ENCODE measurements at places on chromosomes 5 and 9.

DNA sequence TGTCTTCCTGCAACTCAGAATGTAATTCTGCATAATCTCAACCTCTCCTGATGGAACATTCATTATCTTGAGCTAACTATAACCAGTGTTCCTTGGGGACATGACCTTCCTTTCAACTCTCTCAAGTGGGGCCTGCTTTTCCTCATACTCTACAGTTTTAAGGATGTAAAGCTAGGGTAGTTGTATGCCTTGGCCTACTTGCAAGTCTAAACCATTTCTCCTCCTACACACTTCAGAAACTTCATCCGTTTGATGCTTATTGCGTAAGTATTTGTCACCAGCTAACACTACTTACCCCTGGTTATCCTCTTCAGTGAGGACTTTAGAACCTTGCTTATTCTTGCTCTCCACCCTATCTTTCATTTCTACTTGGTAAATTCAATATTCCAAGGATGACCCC is 548.9 kb downstream of the HINT1 start:
- no peak for DNase-seq

- DNase-seq: no peak
Observed at GRCh38 chr9:72858089-72858912, 94.6 kb downstream of the ALDH1A1 start.

DNA sequence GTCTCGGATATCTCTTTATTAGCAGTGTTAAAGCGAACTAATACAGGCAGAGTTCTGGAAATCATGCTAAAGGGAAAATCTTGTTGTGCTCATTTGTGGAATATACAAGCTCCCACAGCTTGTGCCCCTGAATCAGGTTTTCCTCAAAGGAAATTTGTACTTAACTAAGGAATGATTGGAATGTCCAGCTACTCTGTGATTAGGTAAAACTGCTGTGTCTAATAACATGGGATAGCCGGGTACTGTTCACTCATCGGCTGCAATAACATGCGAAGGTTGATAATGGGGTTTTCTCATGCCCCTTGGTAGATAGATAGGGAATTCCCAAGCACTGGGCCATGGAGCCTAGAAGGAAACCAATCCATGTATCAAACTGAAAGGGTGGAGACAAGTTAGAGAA is 306.7 kb downstream of the NR2F1-AS1 start:
- peak; percentile 23 for DNase-seq

DNA sequence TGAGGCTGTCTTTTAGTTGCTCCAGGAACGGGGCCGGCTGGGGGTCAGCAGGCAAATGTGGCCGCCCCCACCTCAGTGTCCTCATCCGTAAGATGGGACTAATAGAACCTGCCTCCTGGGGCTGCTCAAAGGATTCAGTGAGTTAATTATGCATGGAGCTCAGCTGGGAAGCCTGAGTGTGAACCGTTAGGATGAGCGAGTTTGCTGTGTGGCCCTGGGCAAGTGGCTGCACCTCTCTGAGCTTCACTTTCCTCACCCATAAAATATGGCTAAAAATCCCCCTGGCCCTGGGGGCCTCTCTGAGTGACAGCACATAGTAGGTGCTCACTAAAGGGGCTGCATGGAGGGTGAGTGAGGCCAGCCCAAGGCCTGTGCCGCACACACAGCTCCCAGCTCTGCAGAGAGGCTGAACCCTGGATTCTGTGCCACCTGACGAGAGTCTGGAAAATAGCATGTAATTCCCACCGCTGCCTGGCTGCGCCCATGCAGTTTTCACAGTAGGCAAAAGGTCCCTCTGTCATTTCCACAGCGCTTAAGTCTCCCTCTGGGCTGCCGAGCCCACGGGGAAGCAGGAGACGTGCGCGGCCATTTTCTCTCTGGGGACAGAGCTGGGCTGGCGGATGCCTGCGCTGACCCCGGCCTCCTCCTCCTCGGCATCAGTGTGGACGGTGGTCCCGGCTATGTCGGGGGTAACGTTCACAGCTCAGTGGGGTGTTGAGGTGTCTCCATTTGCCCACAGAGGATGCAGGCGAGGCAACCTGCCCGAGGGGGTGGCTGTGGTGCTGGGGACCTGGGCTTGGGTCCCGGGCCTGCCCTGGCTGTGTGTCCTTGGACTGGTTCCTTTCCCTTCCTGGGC is 18.2 kb downstream of the ASS1 start:
- no peak for DNase-seq

- no peak for DNase-seq
Observed at GRCh38 chr5:179599973-179600372, 23.5 kb downstream of the HNRNPH1 start.

DNA sequence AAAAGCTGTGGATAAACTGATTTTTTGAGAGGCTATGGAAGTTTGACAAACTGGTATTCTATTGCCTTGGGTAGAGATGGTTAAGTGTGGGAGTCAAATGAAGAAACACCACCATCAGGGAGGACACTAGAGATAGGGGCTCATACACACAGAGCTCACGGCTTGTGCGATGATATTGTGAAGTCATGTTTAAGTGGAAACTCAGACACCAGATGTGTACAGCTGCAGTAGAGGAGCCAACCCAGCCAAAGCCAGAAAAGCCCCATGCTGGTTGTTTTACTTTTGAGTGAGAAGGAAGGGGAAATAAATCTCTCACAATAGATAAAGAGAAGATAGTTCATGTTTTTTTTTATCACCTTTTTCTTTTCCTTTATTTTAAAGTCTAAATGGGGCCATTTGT is 377.7 kb downstream of the DMRT2 start:
- DNase-seq: no peak

GRCh38 chr5:76402886-76403765 is at the start of gene IQGAP2:
TSS of gene IQGAP2 (plus strand) at chr5:76403285. CDS start at chr5:76403546, 261 bp downstream.
- peak; percentile 47 for DNase-seq

GRCh38 chr9:133901184-133901835 is 90.8 kb downstream of the VAV2 start:
- DNase-seq: no peak

DNA sequence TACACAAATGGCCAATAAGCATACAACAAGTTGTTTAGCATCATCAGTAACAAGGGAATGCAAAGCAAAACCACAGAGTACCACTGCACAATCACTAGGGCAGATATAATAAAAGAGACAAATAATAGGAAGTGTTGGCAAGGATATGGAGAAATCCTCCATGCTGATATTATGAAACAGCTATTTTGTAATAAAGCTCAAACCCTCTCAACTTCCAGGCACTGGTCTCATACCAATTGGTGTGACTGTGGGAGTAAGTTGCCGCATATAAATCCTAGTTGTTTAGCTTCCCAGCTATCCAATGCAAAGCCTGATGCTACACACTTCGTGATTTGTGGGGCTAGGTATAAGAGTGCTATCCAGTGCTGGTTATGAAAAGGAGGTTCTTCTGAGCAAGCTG is 88.6 kb downstream of the SMIM23 start:
- no peak for DNase-seq

DNA sequence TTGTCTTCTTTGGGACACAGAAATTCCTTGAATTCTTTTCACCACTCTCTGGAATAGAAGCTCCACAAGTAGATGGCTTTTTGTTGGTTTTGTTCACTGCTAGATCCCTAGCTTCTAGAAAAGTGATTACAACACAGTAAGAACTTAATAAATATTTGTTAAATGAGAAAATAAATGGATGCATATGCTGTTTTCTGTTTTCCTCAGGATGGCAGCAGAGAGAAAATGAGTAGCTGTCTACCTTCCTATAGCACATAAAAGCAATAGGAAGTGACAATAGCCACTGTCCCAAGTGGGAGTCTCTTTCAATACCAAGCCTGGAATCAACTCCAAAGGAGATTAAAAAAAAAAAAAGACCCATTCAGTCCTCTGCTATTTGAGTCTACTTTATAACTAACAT is 100.6 kb upstream of the NREP start:
- DNase-seq: no peak

DNA sequence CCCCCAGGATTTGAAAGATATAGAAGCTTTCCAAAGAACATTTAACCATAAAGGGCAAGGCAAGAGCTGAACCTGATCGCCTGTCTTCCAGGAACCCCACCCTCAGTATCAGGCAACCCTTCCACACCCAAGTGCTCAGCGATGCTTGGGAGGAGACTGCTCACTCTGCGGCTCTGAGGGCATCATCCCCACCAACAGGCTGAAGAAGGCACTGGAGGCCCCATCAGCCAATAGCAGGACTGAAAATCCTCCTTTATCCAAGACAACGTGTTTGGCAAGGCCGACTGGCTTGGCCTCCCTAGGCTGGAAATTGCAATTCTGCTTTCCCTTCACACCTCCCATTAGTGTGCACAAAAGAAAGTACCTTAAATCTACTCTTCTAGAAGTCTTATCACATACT is 1.4 kb upstream of the PPP2CA start:
- no peak for DNase-seq

GRCh38 chr5:101390151-101390908 is 487.2 kb upstream of the ST8SIA4 start:
- peak; percentile 54 for DNase-seq

DNA sequence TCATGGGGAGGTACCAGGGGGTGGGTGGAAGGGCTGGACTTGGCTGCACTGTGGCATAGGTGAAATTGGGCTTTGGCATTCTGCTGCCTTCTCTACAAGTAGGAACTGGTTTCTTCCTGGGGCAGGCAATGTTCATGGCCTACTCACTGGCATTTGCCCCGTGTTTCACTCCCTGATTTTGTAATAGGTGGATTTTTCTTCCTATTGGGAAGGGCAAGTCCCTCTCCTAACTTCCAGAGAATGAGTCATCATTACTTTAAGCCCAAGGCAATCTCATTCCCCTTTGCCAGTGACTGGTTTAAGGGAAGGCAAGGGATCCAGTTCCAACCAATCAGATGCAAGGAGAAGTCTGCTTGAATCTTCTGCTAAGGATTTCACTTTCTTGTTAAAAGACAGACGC is 67.9 kb upstream of the ANKRD55 start:
- peak; percentile 56 for DNase-seq

DNA sequence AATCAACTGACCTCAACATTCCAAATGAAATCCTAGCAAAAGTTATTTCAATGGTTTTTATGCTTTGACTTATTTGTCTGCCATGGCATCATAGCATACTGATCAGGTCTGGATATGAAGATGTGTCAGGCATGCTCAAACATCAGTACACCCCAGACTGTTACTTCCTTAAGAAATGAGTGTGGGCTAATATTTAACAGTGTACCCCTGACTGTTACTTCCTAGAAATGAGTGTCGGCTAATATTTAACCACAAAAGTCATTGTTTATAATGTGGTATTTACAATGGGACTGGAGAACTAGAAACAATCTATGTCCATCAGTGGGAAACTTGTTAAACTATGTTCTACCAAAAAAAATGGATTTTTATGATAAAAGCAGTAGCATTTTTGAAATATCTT is 38.1 kb upstream of the HNRNPA0 start:
- no peak for DNase-seq

DNA sequence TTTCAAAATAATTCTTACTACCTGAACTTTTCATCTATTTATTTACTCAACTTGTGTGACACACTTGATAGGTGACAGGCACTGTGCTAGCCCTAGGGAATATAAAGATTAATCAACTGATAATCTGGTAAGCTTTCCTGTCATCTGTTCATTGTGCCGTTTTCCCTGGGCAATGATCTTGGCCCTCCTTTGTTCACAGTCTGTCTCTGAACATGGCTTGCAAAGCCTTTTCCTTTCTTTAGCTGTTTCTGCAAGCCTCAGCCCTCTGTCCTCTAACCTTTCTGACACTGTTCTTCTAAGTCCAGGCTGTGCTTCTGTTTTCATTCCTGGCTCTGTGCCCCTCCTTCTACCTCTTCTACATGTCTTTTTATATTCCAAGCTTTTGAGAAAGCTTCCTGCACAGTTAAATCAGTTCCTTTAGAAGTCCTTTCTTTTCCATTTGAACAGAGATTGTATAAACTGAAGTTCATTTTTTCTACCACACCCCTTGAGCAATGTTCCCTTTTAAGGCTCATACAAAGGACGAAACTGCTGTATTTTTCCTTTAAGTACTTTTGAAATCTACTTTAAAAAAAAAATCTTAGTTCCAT is 803.0 kb upstream of the ZNF608 start:
- no peak for DNase-seq

DNA sequence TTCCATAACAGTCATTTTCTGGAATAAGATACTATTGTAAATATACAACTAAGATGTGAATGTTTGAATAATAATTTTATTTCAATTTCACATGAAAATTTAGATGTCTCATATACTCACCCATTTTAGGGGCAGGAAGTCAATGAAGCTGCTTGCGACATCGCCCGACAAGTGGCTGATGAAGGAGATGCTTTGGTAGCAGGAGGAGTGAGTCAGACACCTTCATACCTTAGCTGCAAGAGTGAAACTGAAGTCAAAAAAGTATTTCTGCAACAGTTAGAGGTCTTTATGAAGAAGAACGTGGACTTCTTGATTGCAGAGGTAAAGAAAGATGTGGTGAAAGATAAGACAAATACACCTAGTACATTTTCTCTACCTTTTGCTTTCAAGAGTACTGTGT is 8.6 kb downstream of the BHMT start:
- DNase-seq: peak; percentile 17

- DNase-seq: no peak
Observed at GRCh38 chr5:147017621-147018020, 139.1 kb upstream of the PPP2R2B start.

DNA sequence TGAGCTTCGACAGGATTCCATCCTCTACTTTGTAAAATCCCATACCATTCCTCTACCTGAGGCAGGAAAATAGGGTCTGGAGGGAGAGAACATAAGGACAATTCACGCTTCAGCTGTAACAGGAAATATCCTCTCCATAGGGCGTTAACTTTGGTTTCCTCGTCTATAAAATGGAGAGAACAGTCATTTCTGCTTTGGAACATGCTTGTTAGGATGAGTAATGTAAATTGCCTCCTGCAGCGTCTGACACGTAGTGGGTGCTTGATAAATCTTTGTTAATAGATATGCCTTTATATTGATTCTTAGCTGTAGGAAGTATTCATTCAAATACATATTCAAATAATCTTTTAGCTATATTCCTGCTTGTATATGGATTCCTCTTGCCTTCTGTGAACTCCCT is 711 bp upstream of the SUB1 start:
- DNase-seq: no peak

DNA sequence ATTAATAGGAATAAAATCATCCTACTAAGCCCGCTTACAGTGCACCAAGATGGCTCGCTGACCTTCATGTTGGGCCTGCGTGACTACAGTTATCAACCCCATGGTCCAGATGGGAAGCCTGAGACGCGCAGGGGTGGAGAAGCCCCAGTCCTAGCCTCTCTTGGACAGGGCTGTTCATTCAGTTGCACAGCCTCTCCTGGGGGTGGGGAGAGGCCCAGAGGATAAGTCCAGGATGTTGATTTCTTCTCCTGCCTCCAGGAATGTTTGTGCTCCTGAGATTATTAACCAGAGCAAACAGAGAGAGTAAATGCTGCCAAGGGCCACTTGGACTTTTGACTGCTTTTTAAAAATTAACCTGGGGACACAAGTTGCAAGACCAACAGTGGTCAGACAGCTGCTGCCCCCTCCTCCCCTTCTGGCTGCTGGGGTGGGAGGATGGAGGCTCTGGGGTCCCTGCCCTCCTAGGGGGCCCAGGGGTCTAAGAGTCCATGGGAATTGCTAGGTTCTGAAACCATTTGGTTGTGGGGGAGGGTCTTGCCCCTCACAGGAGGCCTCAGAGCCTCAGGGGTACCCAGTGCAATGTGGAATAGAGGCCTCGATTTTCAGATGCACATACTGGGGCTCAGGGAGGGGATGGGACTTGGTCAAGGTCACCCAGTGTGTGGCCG is 2.8 kb upstream of the AMBP start:
- no peak for DNase-seq
